Dermis microvascular lymphatic vessel endothelial cell (primary cell): ENCODE measurements at places on chromosomes 6 and 20.
A peak's percentile ranks its signal among the peaks of the same experiment; 100 is the strongest.

DNA sequence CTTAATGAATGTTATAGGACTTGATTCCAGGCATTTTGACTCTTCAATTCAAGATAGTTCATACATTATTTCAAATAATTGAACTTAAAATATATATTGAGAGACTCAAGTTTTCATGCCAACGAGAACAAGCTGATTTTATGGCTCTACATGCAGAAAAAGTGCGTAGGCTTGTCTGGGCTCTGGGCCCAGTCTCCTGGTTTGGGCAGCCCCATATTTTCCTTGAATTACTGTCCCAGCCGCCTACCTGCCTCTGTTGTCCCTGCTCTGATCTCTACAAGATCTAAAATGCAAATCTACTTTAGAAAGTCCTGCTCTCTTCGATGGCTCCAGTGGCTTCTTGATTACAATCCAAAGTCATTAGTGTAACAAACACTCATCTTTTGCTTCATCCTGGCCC, 537.4 kb upstream of the CHD6 start:
- DNase-seq: no peak

DNA sequence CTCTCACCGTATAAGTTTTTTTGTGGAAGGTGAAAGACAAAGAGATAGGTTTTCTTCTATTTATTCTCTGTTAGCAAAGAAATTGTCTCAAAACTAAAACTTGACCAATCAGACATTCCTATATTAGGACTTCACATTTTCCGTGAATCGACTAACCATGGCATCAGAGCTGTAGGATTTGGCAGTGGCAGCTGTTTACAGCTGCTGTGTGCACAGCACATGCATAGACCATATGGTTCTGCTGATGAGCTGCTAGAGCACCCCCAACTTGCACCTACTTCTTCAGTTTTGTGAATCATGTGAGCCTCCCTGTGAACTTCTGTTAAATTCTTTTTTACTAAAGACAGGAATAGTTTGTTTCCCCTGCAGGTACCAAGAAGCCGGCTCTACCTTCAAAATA, 157.9 kb downstream of the RFX6 start:
- DNase-seq: no peak

GRCh38 chr6:127690092-127690491, 113.1 kb downstream of the C6orf58 start:
- DNase-seq: no peak

- DNase-seq: peak; percentile 52
Measured at GRCh38 chr20:51354191-51354768, 188.2 kb downstream of the NFATC2 start.

GRCh38 chr6:26520237-26520849, 17.8 kb upstream of the HMGN4 start:
- no peak for DNase-seq

GRCh38 chr20:53284696-53285095, 308.9 kb downstream of the ZNF217 start:
- no peak for DNase-seq

DNA sequence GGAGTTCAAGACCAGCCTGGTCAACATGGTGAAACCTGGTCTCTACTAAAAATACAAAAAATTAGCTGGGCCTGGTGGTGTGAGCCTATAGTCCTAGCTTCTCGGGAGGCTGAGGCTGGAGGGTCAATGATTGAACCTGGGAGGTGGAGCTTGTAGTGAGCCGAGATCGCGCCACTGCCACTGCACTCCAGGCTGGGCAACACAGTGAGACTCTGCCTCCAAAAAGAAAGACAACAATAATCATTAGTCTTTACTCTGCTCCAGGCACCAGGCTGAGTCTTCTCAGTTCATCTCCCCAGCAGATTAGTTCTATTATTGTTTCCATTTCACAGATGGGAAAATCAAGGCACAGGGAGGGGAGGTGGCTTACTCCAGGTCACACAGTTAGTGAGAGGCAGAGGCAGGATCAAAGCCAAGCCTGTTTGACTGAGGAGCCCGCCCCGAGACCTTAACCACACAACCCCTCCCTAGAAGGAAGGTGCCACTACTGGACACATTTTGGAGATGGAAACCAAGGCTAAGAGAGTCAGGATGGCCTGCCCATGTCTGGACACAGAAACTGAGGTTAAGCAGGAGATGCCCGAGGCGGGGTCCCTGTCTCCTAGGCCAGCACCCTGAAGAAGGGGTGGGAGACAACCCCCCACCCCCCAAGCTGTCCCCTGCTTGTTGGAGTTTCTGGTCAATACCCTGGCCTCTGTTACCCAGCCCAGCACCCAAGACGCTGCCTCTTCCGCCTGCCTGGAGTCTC, 75.8 kb downstream of the CEBPB start:
- DNase-seq: no peak

- peak; percentile 17 for DNase-seq
Measured at GRCh38 chr6:106087548-106088325, 1.6 kb downstream of the PRDM1 start.

- no peak for DNase-seq
Measured at GRCh38 chr6:118263921-118264486, 284.1 kb upstream of the PLN start.

GRCh38 chr6:95576998-95577303, 384 bp upstream of the MANEA start:
- no peak for DNase-seq

DNA sequence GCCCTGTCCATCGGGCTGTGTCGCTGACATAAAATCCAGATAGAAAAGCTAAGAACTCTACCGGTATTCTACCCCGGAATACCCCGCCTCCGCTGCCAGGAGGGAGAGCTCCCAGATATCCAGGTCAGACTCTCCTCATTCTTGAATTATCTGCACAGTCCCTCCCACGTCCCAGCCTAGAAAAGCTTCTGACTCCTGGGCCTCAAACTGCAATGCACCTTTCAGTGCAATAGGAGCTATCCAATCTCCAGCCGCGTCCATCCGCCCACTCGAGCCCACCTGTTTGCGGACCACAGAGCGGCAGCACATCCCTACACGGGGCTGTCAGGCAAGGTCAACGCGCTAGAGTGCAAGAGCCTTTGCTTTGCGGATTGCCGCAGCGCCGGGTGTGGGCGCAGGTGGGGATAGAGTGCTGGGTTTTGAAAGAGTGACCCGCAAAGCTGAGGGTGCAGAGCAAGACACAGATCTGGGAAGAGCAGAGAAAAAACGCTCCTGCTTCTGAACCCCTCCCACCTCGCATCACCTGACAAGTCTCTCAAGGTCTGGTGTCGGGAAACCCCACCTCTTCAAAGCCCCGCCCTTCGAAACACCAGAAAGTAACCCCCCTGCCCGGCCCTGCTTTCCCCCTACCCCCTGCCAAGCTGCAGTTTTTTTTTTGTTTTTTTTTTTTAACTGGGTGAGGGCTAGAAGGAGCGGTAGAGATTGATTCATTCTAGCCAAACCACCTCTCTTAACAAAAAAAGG, 1.3 kb downstream of the TAPBP start:
- DNase-seq: no peak

GRCh38 chr20:56628015-56628872, 862 bp upstream of the TFAP2C start:
- no peak for DNase-seq

DNA sequence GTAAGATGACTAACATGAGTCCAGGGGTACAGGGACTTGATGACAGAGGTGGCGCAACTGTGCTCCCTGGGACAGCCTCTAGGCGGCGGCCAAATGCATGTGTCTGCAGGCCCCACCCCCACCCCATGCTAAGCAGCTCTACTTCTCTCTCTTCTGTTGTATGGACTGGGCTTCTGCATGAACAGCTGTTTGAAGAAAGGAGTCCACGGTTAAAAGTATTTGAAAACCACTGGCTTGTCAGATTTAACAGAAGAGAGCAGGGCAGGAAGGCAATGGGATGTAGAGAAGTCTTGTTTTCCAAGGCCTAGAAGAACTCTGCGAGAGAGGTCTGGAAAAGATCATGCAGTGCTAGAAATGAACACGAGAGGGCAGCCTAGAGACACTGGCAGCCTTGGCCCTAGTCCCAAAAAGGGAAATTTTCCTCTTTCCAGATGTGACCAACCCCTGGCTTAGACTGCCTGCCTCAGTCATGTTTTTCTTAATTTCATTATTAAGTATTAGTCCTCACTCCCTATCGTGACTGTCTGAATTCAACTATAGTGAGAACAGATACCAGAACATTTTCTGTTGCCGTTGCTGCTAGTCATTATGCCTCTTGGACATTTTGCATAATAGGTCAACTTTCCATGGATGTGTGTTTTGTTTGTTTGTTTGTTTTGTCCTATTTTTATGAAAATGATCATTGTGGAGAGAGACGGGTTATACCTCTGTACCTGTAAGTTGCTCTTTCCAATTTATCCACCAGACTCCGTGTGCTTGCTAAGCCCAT, 265.0 kb downstream of the ADGRG6 start:
- peak; percentile 52 for DNase-seq

GRCh38 chr6:45607798-45608197, 230.1 kb upstream of the SUPT3H start:
- no peak for DNase-seq
